ENCODE measurements at places on chromosomes 4 and X. TPM values are rescaled to one million over a fixed set of nuclear protein-coding genes. Genes with fewer than 3 reads are reported as not detected.

CSN1S1 gene
- total RNA-seq = not detected

MXD4 gene
- total RNA-seq = 24.6 TPM

NSUN7 gene
- total RNA-seq = 26.3 TPM

GRCh38 chr4:36254371-36254770 lies 10.1 kb upstream of the ARAP2 start:
- no peaks in the 10 kb centered on the region for H3K36me3 ChIP-seq
- DNase-seq = no peak
- H3K27ac ChIP-seq = no peak overlapping the region
- H3K4me3 ChIP-seq = no peak overlapping the region
- no peaks in the 10 kb centered on the region for H3K27me3 ChIP-seq

GRCh38 chrX:8191022-8191421 lies 20.0 kb upstream of the VCX2 start:
- H3K4me3 ChIP-seq = no peak overlapping the region
- H3K27ac ChIP-seq = no peak overlapping the region
- no peaks in the 10 kb centered on the region for H3K4me1 ChIP-seq
- no peaks in the 10 kb centered on the region for H3K27me3 ChIP-seq
- no peaks in the 10 kb centered on the region for H3K36me3 ChIP-seq
- no peak for DNase-seq

DNA sequence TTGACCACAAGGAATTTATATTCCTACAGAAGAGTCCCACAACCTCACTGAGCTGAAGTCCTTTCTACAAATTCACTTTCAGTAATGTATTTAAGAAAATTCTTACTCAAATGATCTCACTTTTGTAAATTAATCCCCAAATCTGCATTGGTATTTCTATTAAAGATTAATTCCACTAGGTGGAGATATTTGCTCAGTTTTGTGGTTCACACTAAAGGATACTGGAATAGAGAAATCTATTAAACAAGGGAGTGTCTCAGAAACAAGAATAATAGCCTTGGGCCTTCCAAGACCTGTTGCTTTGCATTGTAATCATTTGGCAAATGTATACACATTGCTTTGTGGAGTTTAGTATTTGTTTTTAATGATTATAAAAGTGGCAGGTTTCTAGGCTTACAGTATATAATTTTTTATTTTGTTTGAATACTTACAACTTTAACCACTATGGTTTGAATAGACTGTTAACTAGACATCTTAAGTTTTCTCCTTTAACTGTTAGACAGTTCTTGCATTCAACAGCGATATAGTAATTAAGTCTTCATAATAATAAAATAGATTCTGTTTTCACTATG lies 25.9 kb downstream of the CFAP299 start:
- H3K4me1 ChIP-seq = peaks cover 4% of the 10 kb centered on the region
- no peaks in the 10 kb centered on the region for H3K36me3 ChIP-seq
- no peak for DNase-seq

DNA sequence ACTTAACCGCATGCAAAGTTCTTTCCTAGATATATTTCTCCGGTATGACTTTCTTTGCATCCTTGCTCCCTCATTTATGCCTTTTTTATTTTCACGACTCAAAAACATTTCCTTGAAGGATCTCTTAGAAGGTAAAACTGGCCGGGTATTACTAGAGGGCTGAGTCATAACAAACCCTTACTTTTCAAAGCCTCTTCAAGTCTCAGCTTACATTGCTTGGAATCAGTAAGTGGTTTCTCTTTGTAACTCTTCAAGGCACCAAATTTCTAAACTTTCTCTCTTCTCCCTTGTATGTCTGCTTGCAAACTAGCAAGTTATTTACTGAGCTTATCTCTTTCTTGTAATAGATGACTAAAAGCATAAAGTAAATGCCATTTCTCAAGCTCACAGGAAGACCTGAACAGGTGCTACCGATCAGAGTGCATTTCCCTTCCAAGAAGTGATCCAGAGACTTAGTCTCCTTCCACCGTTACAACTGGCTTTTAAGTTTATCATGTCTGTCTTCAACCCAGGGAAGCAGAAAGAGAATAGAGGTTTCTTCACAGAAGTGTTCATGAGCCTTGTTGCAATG lies 75.5 kb downstream of the ANXA10 start:
- H3K36me3 ChIP-seq = no peaks in the 10 kb centered on the region
- no peak for DNase-seq
- no peaks in the 10 kb centered on the region for H3K4me1 ChIP-seq

Data from H1 (cell line).